Stimulated activated CD4-positive, alpha-beta T cell treated with anti-CD3 and anti-CD28 coated beads, TNF-alpha, amount 100 ng/mL, for 4 hours (primary cell): ENCODE measurements at places on chromosomes 2 and 18.

GRCh38 chr2:119691651-119692245 lies 12.7 kb downstream of the TMEM177 start:
- DNase-seq, result no peak

- DNase-seq, result no peak
These were observed 97.3 kb upstream of the PIEZO2 start for GRCh38 chr18:11246495-11247300.

- no peak for DNase-seq
These were observed 367.7 kb upstream of the NETO1 start for GRCh38 chr18:73235491-73235890.

GRCh38 chr2:85733121-85733960 lies 20.4 kb upstream of the ATOH8 start:
- no peak for DNase-seq

DNA sequence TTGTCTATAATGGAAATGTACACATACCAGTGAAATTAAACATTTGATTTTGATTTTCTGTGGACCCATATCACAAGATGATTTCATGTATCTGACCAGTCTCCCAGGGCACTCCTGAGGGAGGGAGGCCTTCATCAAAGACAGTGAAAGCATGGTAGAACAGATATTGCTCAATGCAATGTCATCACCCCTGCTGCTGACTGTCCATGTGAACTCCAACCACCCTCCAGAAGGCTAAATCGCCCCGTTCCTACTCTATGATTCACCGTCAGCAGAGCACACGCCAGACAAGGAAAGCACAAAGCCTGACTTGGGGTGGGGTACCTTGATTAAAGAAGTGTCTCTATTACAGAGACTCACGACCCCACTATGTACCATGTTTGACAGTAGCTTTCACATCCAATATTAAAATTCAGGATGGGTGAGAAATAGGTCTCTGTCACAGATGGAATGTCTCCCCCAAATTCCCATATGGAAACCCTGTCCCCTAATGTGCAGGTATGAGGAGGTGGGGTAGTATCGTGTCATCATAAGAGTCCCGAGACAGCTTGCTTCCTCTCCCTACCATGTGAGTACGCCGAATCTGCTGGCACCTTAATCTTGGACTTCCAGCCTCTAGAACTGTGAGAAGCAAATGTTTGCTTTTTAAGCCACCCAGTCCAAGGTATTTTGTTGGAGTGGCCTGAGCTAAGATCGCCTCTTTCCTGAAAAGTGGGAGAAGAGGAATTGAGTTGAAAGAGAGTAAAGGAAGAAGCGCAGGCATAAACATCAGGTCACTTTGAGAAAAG lies 42.4 kb downstream of the CYB5A start:
- DNase-seq, result no peak

- DNase-seq, result no peak
These were observed 54.5 kb upstream of the BIN1 start for GRCh38 chr2:127161176-127162136.
